ENCODE measurements at places on chromosomes 1 and 21.
A peak's percentile ranks its signal among the peaks of the same experiment; 100 is the strongest.

DNA sequence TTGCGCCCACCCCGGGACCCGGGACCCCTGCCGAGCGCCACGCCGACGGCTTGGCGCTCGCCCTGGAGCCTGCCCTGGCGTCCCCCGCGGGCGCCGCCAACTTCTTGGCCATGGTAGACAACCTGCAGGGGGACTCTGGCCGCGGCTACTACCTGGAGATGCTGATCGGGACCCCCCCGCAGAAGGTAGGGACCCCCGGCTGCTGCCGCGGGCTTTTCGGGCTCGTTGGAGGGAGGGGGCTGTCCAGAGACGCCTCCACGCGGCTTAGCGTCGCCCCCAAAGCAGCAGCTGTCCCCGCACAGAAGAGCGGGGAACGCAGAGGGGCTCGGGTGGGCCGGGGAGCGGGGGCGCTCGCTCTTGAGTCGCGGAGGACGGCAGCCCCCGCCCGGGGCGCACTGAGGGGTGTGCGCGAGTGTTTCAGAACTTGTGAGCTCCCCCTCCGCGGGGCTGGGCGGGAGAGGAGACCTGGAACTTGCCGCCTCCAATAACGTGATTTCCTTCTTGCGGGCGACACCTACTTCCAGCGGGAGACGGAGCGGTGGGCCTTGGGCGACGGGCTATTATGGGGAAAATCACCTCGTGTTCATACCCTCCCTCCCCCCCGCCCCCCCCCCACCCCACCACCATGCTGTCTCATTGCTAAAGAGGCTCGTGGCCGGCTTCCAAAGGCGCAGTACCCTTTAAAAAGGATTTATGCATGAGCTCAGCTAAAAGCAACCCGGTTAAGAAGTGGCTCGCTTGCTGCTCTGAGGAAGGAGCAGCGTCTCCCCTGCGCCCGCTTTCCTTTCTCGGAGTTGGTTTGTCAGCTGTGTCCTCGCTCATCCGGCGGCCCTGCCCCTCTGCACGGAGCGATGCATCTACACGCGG lies 664 bp downstream of the BACE2 start:
- DNase-seq = peak; percentile 42

DNA sequence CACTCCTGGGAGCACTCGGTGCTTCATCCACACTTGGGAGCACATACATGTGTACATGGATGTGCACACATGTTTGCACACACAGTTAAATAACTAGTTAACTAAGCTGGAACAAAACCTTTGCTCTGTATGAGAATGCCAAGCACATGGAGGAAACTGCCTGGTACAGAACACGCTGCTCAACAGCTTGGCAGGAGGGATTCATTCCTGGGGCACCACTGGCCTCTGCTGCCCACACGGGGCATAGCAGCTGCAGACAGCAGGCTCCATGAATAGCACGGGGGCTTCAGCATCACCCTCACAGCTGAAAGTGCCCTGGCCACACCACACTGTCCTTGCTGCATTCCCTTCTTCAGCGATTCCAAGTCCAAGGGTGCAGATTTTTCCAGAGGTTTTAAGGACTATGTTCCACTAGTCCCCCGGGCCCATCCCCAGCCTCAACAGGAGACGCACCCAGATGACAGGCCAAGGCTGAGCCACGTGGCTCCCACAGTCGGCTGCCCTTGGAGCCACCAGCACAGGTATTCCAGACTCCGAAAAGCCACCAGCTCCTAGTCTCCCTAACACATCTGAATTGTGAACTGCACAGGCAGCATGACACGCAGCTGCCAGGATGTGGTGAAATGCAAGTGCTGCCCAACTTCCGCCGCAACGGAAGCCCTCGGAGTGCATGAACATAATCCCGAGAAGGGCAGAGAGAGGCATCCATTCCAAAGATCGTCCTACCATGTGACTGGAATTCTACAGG lies 16.9 kb downstream of the NPHP4 start:
- DNase-seq = peak; percentile 45

DNA sequence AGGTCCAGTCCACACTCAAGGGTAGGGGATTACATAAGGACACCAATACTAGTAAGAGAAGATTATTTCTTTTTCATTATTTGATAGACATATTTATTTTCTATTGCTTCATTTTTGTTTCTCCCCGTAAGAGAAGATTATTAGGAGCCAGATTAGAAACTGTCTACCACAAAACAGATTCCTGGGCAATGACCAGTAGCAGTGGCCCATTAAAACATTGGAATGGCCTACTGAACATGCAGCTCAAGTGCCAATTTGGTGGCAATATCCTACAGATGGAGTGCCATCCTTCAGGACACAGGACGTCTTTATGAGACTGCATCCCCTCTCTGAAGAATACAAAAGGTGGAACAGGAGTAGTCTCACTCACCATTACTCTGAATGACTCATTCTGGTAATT lies 34.0 kb upstream of the ARHGAP29 start:
- no peak for DNase-seq

DNA sequence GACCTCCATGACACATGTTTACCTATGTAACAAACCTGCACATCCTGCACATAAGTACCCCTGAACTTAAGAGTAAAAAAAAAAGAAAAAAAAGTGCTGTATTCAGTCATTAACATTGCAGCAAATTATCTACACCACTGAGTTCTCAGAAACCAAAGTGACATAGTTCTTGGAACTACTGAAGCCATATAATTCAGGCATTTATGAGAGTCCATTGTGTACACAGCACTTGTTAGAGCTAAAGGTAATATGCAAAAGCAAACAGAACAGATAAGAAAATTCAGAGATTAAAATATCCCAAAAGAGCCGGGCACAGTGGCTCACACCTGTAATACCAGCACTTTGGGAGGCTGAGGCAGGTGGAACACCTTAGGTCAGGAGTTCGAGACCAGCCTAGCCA lies 38.0 kb downstream of the F5 start:
- no peak for DNase-seq

DNA sequence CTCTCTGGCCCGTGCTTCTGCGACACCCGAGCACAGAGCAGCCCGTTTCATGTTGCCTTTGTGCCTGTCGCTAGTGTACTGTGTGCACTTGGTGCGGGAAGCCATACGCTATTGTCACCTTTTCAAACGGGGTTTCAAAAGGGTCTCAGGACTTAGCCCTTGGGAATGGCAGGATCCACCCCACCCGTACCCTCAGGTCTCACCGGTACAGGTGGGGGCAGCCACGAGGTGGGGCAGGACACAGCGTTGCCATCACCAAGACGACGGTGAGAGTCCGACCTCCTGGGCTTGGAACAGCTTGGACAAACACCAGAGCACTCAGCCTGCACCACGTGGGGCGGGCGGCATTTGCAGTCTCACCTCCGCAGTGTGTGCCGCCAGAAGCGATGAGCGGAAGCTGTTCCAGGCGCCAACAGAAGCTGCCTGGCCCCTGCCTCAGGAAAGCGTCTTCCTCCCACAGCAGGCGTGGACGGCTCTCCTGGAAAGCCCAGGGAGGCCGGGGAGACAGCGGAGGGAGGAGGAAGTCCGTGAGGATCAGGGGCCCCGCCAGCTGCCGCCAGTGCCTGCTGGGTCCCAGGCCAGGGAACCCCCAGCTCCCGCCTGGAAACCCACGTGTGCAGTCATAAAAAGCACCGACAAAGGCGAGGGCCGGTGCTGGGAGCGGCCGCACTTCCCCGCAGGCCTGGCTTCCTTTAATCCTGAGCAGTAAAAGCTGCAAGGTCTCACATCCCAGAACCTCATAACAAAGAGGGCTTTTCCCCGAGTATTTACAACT lies 131.3 kb upstream of the ARHGEF16 start:
- no peak for DNase-seq

DNA sequence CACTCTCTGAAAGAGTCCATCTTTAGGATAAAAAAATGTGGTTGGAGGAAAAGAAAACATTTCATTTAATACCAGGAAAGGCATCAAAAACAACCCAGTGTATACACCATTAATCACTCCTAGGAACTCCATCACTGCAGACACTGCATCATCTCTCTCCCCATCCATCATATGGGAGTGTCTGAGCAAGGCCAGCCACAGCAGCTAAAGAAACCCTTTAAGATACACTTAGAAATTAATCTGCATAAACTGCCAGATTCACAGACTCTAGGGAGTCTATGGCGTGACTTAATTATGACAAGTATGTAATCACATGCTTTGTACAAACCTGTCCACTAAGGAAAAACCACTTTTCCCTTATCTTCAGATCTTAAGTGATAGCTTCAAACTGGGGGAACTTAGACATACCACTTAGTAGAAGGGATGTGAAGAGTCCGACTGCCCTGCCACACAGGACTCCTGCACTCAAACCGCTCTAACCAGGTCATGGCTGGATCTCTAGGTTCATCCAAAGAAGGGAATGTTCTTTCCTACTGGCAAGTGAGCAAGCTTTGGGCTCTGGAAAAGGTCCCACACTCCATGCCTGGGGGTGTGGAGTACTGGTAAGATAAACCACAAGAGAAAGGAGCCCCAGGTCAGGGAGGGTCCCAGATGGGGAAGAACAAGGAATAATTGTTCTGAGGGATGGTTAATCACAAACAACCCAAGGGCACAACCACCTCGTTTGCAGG lies 61.0 kb upstream of the C8B start:
- DNase-seq = no peak

DNA sequence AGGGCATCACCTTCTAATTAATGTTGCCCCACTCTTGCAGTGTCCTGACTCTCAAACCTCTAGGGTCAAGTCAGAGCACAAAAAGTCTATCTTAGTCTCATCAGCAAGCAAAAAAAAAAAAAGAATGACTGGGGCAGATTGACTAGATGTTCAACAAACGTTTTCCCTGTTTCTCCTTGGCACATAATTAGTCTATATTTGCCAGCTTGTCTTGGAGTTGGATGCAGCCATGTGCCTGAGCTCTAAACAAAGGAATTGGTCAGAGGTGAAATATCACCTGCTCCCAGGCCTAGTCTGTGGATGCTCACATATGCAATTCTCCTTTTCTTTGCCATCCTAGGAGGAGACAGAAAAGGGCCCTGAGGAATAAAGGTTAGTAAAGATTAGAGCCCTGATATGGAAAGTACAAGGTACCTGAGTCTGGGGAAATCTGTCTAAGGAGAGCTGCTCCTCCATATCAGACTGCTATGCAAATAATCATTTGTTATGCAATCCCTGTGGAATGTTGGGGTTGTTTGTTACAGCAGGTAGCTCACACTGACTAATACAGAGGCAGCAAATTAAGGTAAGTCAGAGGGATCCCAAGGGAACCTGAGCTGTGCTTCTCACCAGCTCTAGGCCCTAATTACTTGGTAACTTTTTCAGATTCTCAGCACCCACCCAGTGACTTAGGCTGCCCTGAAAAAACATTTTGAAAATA lies 130.8 kb downstream of the BRINP2 start:
- no peak for DNase-seq

- no peak for DNase-seq
Measured at GRCh38 chr1:30908696-30909364, at the start of gene SDC3. Gene SDC3 (minus strand): TSS chr1:30908758. CDS start chr1:30908586, 172 bp downstream.

DNA sequence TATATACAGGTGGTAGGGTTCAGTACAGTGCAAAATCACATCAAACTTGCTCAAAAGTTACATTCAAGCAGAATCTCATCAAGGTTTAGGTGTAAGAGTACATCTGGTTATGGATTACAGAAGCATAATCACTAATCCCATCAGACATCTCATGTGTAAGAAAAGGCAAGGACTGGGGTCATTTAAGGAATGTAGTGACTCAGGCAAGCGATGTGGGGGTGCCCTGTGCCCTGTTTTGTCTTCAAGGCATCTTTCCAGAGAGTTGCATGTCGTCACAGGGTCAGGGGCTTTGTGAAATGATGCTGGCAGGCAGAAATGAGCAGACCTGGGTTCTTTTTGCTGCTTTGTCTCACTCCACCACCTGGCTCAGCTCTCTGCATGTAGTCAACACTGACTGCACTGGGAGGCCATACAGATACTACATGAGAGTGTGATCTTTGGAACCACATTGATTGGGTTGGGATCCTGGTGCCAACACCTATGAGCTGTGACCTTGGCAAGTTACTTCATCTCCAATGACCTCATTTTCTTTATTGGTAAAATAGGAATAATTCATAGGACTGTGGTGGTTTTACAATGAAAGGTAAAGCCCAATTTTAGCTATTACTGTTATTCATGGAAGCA lies 8.2 kb upstream of the HHIPL2 start:
- DNase-seq = no peak

GRCh38 chr21:15549671-15550070 lies 180.1 kb upstream of the USP25 start:
- DNase-seq = peak; percentile 51

DNA sequence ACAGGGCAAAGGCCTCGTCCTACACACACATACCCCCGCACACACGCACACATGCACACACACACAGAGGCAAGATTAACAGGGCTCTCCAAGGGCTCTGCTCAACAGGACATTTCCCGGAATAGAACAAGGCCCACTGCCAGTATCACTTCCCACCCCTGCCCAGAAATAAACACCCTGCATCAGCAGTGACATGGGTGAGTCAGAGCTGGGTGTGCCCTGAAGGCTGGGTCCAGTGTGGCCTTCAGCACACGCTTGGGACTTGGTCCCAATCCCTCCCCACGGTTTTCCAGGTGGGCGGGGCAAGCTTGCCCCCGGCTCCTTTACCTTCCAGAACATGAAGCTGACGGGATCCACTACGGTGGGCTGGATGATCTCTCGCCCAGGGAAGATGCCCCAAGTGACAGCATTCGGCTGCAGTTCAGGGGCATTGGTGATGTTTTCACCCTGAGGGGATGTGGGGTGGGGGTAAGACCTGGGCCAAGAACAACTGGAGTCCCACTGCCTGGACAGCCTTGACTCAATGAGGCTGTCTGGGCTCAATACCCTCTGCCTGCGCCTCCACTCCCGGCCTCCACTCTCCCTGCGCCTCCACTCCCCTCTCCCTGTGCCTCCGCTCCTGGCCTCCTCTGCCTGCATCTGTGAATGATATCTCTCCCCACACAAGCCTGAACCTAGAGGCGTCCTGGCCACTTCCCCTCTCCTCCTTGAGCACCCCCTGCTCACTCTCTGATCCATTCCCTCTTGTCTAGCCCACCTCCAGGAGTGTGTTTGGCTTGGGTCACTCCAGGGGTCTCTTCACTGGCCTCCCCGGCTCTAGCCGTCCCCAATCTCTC lies 14.7 kb downstream of the MTHFR start:
- DNase-seq = peak; percentile 82

GRCh38 chr1:31509124-31510072 lies 66.9 kb upstream of the TINAGL1 start:
- no peak for DNase-seq

GRCh38 chr1:246367041-246367440 lies 140.0 kb downstream of the SMYD3 start:
- DNase-seq = no peak

- DNase-seq = no peak
Measured at GRCh38 chr1:229334716-229335115, 8.1 kb downstream of the CCSAP start.

DNA sequence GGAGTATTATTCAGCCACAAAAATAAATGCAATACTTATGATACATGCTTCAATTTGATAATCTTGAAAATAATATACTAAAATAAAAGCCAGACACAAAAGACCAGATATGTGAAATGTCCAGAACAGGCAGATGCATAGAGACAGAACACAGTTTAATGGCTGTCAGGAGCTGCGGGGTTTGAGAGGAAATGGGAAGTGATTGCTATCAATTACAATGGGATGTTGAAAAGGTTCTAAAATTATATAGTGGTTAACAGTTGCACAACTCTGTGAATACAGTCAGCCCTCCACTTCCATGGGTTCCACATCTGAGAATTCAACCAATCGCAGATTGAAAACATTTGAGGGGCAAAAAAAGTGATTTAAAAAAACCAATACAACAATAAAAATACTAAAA lies 54.0 kb downstream of the LTN1 start:
- no peak for DNase-seq

All from brain microvascular endothelial cell (primary cell).